ENCODE measurements at places on chromosomes 3 and 15.
A peak's percentile ranks its signal among the peaks of the same experiment; 100 is the strongest.

GRCh38 chr3:71163198-71163918 lies 420.2 kb downstream of the FOXP1 start:
- peak; percentile 31 for DNase-seq

GRCh38 chr15:64772964-64773363 lies 2.4 kb downstream of the RBPMS2 start:
- no peak for DNase-seq

GRCh38 chr15:83249030-83249343 lies 35.5 kb downstream of the BNC1 start:
- DNase-seq, result no peak

DNA sequence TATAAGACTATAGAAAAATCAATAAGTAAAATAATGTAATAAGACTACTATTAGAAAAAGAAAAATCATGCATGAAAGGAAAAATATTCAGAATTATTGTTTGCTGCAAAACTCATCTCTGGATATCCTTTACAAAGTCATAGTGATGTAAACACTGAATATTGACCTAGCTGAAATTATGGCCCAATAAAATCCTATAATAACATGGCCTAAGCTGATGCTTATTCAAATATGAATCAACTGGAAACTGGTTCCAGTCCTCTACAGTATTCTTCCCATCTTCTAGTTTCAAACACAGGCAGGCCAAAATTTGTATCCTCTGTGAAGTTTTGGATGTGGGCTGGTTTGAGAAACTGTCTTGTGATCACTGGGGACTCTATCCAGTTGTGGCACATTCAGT lies 134.5 kb downstream of the CNTN3 start:
- DNase-seq, result no peak

GRCh38 chr15:101652786-101653430 lies 727 bp upstream of the TM2D3 start:
- DNase-seq, result no peak

DNA sequence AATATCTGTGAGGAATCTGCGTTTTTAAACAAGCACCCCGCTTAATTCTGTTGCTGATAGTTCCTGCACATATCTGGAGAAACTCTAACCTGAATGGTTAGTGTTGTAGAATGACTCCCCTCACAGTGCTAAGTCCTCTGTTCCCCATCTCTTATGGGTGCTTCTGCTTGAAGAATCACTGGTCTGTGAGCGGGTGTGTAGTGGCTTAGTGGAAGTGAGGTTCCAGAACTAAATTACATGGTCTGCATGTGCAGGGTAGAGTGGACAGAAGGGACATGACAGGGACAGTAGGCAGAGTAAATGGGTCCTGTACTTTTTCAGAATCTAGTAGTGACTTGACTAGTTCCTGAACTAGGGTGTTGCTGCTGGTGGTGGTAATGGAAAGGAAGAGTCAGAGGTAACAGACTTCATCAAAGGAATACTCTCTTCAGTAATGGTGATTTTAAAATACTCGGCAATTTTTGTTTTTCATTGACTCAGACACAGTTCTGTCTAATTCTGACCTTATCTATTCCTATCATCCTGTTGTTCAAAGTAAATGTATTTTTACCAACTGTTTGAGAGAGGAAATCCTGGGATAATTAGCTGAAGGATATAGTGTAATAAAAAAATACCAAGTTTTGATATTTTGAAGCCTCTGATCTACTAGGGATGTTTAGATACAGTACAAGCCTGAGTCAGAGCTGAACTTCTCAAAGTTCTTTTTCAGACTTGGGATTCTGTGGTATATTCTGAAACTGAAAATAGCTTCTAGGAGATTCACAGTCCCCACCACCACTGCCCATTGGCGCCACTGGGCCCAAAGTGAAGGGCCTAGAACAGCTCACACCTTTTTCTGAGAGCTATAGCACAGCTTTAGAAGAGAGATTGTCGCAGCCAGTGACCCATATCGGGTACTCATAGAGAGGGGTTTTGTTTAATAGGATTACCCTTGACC lies 55.5 kb downstream of the FNDC3B start:
- peak; percentile 40 for DNase-seq

DNA sequence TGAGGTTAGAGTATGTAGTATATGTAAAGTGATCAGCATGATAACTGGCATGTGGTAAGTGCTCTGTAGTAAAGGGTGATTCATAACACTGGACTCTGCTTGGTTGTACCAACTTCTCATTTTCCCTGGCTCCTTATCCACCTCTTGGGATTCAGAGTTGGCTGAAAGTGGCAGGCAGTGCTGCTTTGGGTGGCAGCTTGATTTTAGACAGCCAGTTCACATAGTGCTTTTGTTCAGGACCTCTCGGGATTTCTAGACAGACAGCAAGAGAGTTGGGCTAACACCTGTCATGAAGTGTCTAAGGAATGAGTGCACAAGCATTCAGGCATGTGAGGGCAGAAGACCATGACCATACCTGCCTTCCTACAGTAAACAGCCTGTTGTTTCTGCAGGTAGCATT lies 69.0 kb downstream of the RBM6 start:
- peak; percentile 38 for DNase-seq

- DNase-seq, result peak; percentile 28
Measured at GRCh38 chr3:122245513-122246174, 62.2 kb downstream of the CASR start.

- no peak for DNase-seq
Measured at GRCh38 chr15:40764629-40765103, 798 bp downstream of the GCHFR start.

GRCh38 chr3:153073636-153074035 lies 88.4 kb upstream of the RAP2B start:
- no peak for DNase-seq

GRCh38 chr3:98918586-98918985 lies 17.1 kb upstream of the DCBLD2 start:
- DNase-seq, result peak; percentile 66

- DNase-seq, result no peak
Measured at GRCh38 chr3:157152438-157152837, 7.5 kb downstream of the CCNL1 start.

DNA sequence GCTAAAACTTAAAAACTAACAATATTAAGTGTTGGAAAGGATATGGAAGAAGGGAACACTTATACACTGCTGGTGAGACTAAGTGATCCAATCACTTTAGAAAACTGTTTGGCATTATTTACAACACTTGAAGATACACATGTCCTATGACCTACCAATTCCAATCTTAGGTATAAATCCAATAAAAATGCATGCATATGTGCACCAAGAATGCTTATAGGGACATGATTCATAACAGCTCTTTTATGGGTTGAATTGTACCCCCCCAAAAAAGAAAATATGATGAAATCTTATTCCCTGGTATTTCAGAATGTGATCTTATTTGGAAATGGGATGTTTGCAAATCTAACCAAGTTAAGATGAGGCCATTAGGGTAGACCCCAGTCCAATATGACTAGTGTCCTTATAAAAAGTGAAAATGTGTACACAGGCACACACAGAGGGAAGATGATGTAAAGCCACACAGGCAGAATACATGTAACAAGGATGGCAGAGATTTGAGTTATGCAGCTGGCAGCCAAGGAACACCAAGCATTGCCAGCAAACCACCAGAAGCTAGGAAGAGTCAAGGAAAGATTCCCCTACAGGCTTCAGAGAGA lies 15.3 kb downstream of the CCR8 start:
- no peak for DNase-seq

- no peak for DNase-seq
Measured at GRCh38 chr15:90599644-90600043, 69.9 kb downstream of the CRTC3 start.

DNA sequence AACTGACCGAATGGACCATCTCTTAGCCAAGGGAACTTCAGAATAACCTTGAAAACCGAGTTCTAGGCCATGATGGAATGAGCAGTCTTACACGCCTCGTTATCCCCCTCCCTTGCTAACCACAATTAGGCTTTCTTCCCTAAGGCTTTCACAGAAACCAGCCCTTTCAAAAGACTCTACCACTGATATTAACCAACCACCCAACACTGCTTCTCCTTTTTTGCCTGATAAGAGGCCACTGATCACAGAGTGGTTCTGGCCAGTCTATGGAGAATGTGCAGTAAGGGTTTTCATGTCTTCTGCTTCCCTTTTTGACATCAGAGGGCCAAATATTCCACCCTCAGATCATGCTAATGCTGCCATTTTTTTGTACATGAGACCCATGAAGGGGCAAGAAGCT lies 59.3 kb downstream of the MCF2L2 start:
- no peak for DNase-seq

DNA sequence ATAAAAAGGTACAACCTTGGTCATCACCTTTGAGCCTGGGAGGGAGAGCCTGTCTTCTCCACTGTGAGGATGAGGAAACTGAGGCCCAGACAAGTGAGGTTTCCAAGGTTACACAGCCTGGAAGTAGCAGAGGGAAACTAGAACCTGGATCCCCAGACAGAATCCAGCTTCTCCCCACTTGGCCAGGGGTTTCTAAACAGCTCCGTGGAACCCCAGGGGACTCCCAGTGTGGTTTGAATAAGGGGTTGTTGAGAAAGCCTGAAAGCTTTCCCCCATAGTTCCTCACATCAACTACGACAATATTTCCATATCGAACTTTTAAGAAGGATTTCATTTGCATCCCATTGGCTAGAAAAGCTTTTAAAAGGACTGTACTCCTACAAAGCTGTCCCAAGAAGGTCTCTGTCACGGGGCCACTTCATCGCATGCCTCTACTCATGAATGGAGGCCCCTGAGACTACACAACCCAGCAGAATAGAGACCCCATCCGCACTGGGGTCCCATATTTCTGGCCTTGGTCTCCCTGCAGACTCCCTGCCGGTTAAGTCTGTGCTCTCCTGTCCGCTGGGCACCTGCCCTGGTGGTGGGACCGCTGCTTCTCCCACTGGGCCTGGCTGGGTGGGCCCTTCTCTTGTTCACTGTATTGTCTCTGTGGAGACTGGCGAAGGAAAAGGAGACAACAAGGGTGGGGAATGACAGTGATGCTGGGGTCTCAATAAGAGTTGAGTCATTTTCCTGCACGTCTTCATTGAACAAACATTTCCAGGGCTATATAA lies 178.5 kb downstream of the SMAD6 start:
- DNase-seq, result no peak

DNA sequence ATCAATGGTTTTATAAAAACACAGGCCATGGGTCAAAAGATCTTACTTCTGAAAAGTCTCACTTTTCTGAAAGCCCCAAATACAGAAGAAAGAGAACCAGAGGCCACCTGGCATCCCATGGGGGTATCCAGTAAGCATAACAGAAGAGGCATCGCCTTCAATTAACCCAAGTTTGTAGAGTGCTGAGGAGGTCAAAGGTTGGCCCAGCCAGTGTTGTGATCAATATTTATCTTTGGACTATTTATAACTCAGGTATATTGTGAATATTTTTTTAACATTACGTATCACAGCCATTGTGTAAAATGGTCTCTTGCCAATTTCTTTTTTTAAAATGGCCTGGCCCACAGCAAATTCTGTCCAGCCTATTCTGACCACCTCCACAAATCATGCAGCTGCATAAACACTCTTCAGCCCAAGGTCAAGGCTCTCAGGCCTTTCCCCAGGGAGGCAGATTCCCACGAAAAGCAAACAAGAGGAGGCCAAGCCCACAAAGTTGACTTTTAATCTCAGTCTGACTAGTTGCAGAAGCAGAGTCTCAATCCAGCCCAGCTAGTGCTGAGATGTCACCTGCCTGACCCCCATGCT lies 26.2 kb upstream of the SPTBN5 start:
- DNase-seq, result peak; percentile 68
